Dermis blood vessel endothelial cell (primary cell): ENCODE measurements at places on chromosomes 5 and 9. TPM values are rescaled to one million over a fixed set of nuclear protein-coding genes. Genes with fewer than 3 reads are reported as not detected.

The ANKRD34B gene
- not detected in 2 replicates for total RNA-seq

DNA sequence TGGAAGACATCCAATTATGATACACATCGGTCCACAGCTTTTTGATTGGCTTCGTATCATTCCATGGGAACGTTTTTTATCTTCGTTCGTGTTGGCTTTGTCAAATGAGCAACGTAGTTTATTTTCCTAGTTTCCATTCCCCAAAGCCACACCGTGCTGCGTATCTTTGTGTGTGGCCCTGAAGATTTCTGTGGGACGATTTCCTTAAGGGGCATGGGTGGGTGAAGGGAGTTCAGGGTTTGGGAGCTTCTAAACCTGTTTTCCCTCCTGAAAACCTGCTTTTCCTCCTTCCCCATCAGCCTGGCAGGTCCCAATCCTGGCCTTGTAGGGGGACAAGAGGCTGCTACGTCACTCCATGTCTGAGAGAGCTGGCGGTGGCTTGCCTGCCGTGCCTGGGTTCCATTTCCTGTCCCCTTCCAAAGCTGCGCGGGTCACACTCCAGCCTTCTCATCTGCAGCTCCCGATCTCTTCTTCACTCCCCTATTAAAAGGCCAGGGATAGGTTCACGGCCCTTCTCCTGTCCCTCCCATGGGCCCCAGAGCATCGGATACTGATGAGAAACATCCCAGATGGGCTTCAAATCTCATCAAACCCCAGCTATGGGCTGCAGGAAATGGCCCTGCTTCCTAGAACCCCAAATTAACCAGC lies 23.5 kb upstream of the ASS1 start:
- no peak for DNase-seq

DNA sequence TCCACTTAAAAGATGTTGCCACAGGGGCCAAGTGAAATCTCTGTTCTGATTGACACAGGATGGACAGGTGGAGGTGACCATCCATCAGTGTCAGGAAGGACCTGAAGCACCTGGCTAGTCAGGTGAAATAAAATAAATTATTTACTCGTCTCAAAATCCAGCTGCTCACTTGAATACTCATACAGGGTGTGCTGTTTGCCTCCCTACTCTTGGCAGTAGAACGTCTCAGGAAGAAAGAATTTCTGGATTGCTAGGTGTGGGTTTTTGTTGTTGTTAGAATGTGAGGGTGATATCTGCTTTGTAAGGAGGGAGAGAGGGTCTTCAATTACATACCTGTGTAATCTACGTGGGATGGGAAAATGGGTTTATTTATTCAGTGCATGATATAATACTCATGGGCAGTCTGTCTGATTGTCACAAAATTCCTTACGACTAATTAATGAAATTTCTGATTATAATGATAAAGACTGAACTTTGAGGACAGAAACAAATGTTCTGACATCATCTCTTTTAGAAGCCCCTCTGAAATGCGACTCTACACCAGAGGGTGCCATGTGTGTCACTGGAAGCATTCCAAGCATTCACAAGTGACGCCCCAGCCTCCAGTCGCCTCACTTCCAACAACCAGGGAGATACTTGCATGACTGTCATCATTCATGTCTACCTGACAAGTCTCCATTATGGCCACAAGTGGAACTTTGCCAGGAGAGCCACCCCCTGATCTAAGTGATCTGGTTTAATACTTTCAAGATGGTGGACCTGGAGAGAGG lies 218.4 kb downstream of the GAPVD1 start:
- no peak for DNase-seq

DNA sequence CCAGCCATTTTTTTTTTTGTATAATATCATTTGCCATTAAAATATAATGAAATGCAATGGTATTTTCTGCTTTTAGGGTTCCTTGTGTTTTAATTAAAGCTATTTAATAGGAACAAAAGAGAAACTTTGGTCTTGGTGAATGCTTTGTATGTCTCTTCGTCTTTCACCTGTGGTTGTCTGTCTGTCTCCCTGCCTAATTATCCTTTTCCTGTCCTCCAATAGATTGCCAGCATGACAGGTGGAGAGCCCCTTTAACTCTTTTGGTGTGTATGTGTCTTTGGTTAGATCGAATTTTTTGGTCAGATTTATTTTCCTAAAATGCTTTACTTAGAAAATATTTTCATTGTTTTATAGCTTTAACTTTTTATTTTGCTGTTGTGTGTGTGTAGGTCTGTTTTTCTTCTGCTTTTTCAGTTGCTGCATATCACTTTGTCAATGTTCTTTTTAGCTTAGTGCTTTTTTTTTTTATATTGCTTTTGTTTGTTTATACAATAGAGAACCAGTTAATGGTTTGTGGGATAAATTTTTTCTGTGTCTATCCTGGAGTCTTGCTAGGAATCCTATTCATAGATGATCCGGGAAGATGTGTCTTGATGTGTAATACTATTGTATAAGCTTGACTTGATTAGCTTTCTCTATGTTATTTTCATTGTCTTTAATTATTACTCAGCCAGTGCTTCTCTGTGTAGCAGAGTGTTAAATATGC lies 8.6 kb downstream of the CHMP5 start:
- DNase-seq = no peak

GRCh38 chr9:130024597-130024994 lies 18.4 kb downstream of the FNBP1 start:
- no peak for DNase-seq

DNA sequence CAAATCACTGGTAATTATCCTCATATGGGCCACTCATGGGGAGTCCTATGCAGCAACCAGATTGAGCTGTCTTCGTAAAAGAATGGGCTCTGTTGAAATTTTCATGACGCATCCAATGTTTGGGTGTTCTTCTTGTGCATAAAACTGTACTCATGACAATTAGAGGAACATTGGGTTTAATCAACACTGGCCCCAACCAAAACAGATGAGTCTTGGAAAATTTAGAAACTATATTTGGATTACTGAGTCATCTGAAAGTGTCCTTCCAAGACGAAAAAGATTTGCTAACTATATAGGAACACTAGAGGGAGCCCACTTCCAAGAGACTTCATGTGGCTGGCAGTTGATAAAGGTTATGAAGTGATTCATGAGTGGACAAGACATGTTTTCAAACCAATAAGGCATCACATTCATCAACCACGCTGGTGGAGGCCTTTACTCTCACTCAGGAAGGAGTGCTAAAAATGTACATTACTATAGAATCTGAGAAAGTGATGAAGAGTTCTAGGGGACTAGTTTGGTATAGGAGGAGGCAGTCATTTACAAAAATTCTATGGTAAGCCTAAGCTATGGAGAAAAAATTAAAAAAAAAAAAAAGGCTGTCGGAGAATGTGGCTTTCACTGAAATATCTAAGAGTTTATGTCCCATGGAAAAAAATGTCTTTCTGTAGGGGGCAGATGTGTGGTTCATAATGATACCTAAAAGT lies 313.5 kb downstream of the PRDM9 start:
- DNase-seq = no peak

DNA sequence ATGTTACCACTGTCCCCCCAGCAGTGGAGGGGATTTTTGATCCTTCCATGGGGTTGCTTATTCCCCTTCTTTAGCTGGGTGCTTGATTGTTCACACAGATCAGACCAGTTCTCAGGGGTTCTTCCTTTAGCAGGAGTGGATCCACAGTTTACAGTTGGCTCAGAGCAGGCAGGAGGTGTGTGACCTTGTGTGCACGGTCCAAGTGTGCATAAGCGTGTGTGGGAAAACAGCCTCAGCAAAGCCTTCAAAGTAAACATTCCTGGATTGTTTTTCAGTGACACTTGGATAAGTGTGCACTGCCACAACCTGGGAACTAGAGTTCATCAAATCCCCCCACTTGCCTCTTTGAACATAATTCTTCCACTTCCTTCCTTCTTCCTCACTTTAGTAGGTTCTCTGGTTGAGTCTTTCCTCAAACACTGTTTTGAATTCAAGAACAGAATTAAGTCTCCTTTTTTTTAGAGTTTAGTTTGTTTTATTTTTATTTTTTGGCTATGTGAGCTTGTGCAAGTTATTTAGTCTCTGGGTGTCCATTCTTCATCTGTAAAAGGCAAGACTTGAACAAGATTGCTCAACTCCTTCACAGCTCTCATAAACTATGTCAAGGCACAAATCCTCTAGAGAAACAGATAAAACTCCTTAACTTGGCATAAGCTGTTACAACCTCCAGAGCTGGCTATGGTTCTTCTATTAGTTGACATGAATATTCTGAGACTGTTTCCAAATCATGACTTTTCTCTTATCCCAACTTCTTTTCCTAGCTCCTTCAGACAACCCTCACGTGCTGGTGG lies 78.0 kb downstream of the OSMR start:
- no peak for DNase-seq

- no peak for DNase-seq
Measured at GRCh38 chr5:143174714-143175398, 228.6 kb downstream of the NR3C1 start.
